ENCODE measurements at places on chromosomes 11 and 22.

DNA sequence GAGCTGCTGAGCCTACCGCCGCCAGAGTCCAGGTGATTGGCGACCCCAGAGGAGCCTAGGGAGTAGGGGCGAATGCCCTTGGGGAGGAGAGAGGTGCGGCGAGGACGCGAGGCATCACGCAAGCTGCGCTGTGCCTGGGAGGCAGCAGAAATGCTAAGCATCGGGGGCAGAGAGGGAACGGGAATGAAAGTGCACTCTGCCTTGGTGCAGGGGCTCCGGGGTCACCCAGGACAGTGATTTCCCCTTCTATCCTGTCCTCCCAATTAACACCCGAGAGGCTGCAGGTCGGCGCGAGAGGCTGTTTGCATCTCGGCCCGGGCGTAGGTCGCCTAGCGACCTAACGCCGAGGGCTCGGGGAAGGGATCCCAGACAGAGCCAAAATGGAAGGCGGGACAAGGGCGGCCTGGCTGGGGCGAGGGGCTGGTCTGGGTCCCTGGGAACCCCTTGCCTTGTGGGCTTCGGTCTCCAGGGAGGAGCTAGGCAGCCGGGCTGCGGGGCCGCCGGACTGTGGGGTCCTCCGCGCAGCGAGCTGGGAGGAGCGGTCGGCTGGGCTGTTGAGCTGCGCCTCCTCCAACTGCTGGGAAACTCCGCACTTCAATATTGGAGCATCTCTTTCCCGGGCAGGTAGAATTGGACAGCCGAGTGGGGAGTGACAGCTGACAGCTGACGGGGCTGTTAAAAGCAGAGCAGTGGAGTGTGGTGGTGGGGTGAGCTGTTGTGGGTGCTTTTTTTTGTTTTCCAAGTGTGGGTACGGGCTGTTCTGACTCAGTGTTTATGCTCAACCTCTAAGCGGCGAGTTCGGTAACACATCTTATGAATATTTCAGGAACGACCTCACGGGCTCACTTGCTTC is 657 bp downstream of the ELMOD1 start:
- no peak for DNase-seq

DNA sequence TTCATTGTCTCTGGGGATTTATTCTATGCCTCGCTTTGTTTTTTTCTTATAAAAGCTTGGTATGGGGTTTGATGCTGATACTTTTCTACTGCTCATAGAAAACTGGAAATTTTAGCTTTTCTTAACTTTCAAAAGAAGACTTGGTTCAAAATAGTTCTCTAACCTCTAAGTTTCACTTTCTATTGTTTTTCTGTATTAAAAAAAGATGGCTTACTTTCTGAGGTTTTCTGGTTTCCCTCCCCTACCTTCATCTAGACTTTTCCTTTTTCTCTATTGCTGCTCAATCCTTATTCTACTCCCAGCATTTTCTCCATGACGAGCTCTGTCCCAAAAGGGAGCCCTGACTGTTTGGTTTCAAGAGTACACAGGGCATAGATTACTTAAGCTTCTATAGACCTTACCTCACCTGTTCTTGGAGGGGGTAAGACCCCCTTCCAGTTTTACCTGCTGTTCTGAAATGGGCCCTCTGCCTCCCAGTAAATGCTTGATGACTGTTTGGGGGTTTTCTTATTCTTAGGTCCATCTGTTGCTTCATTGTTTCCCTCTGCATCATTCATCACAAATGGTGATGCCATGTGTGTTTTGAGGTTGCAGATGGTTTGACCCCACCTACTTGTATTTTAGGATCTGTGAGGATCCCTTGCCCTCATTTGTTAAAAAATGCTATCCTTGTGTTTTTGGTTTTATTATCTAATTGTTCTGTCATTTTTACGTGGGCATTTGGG is 29.5 kb downstream of the DNHD1 start:
- DNase-seq: no peak

DNA sequence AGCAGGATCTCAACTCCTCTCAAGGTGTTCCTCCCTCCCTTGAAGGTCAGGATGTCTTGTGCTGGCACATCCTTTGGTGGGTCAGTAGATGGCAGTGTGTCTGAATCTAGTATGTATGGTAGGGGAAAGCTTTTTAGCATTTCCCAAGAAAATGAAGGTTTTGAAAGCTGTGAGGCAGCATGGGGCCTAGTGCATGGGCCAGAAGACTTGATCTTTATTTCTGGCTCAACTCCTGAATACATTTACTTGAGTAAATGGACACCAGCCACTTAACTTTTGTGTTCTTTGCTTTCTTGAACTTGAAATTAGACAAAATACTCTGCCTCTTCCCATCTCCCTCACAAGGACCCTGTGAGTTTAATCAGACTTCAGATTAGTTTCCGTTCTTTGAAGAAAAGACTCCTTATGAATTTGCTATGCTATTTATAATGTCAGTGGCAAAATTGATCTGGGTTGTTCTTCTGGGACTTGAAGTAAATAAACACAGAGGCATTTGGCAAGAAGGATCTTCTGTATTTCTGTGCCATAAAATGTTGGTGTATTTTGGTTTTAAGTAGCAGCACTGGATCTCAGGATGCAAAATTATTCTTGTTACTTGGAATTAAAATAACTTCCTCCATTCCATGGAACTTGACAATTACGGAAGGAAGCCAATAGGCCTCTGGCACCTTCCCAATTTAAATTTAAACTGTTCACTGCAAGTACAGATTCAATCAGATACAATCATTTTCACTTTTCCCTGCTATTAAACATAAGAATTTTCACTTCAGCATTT is 288.8 kb downstream of the CASP12 start:
- DNase-seq: no peak

DNA sequence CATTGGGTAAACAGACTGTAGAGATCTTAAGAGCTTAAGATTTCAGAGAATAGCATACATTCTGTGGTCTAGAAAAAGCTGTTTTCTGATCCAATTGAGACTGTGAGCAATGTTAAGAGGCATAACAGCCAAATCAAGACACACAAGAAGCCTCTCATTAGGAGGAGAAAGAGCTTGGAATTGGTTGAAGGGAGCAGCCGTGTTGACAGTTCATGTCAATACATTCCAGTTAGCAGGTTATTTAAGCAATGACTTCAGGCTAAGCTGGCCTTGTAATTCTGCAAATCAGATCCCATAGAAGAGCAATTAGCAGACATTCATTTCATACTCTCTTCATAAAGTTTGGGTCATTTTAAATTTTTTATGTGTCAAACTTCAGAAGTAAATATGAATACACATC is 50.9 kb downstream of the ETS1 start:
- DNase-seq: no peak

DNA sequence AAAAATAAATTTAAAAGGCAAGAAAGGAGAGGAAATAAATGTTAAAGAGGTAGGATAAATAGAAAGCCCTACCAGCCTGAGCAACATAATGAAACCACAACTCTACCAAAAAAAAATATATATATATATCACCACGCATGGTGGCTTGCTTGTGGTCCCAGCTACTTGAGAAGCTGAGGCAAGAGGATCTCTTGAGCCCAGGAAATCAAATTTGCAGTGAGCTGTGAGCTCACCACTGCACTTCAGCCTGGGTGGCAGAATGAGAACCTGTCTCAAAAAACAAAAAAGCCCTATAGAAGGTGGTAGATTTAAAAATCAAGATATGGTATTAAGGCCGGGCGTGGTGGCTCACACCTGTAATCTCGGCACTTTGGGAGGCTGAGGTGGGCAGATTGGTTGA is 10.5 kb downstream of the NUCB2 start:
- DNase-seq: no peak

DNA sequence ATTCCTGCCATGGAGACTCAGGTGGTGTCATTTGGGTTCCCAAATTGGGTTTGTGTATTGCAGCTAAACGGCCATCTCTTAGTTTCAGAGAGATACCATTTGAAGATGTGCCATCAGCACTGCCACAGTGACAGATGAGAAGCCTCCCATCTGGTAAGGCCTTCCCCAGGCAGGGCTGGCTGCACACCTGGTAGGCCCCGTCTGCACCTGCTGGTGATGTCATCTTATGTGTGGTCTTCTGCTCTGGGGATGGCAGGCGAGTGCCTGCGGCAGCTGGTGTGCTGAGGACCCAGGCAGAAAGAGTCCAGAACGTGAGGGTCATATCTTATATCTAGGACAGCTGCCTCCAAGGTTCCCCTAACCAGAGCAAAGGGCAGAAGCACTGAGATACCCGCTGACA is 100.6 kb downstream of the CSNK2A3 start:
- DNase-seq: no peak

GRCh38 chr11:104060820-104061219 is 24.4 kb downstream of the DDI1 start:
- no peak for DNase-seq

GRCh38 chr11:105670811-105671210 is 60.9 kb downstream of the GRIA4 start:
- no peak for DNase-seq

DNA sequence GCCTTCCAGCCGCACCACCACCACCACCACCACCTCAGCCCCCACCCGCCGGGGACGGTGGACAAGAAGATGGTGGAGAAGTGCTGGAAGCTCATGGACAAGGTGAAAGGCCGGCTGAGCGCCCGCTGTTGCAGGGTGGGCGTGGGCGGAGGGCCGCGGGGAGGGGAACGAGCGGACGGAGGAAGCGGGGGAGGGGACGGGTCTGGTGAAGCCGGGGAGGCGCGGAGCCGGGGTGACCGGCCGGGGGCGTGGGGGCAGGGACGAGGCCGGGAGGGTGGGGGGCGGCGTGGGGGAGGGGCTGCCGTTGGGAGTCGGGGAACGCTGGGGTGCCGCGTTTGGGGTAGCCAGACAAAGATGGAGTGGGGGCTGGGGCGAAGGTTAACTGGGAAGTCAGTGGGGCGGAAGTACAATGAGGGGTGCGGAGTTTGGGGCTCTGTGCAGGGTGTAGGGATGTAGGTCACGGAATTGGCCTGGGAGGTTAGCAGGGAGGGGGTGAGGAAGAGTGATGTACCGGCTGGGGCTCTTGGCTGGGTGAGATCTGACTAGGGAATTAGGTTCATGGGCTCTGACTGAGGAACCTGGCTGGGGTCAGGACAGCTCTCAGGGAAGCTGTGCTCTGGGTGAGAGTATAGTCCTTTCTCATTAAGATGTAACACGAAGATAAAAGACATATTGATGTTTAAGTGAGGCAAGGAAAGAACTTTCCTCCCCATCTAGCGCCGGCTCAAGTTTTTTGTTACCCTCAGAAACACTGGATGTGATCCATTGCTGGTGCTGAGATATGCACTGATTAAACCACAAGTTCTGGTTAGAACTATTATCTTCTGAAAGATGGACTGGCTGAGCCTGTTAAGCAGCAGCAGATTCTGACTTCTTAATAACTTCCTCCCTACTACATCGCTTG is 624 bp downstream of the CBL start:
- peak; percentile 9 for DNase-seq

GRCh38 chr22:32411402-32411801 is 645 bp downstream of the RTCB start:
- DNase-seq: no peak

- DNase-seq: no peak
These were observed 356.5 kb downstream of the INSC start for GRCh38 chr11:15471048-15471894.

- DNase-seq: no peak
These were observed 26.7 kb downstream of the IGLL1 start for GRCh38 chr22:23553438-23553837.

- no peak for DNase-seq
These were observed 33.3 kb upstream of the NNMT start for GRCh38 chr11:114262681-114263512.

GRCh38 chr11:46967962-46968361 is 31.4 kb downstream of the CSTPP1 start:
- DNase-seq: no peak

GRCh38 chr11:7673724-7674434 is 579 bp upstream of the CYB5R2 start:
- DNase-seq: no peak

GRCh38 chr22:32788904-32789624 is 12.4 kb upstream of the TIMP3 start:
- no peak for DNase-seq

- no peak for DNase-seq
These were observed 70.3 kb upstream of the WNT7B start for GRCh38 chr22:46047226-46047625.

GRCh38 chr11:2909133-2909902 is 19.9 kb downstream of the PHLDA2 start:
- no peak for DNase-seq

DNA sequence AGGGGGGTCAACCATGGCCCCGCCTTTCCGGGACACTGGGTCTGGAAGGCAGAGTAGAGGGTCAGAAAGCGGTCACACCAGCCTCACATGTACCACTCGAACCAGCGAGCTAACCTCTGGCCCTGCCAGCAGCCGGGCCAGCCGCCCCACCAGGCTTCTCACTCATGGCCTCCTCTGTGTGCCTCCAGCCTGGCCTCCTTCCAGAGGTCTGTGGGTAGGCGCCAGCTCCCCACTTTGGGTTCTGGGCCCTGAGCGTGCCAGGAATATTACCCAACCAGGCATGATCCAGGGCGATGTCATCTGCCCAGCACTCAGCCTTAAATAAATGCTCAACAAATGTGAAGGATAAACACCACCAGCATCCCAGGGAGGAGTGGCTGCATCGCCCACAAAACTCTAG is 5.8 kb downstream of the SCUBE1 start:
- no peak for DNase-seq

- no peak for DNase-seq
These were observed 243.6 kb downstream of the NELL1 start for GRCh38 chr11:20912922-20913512.

DNA sequence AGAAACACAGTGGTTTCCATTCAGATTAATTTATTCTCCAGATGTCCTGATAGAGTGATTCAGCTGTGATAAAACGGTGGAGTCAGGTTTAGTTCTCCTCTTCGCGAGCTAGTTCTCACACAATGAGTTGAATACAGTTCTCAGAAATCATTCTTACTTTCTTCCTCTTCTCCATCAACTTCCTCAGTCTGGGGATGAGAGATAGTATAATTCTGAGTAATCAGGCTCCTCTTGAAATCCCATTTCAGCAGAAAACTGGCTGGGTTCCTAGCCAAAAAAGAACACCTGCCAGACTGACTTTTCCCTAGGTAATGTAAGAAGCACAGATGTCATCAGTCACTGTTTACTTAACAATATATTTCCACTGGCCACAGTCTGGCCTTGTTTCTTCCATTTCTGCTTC is 76.7 kb downstream of the SVIP start:
- DNase-seq: no peak

- DNase-seq: no peak
These were observed 469 bp downstream of the ZBED5 start for GRCh38 chr11:10857459-10857708.

GRCh38 chr22:50092342-50092741 is 2.5 kb downstream of the MOV10L1 start:
- no peak for DNase-seq

DNA sequence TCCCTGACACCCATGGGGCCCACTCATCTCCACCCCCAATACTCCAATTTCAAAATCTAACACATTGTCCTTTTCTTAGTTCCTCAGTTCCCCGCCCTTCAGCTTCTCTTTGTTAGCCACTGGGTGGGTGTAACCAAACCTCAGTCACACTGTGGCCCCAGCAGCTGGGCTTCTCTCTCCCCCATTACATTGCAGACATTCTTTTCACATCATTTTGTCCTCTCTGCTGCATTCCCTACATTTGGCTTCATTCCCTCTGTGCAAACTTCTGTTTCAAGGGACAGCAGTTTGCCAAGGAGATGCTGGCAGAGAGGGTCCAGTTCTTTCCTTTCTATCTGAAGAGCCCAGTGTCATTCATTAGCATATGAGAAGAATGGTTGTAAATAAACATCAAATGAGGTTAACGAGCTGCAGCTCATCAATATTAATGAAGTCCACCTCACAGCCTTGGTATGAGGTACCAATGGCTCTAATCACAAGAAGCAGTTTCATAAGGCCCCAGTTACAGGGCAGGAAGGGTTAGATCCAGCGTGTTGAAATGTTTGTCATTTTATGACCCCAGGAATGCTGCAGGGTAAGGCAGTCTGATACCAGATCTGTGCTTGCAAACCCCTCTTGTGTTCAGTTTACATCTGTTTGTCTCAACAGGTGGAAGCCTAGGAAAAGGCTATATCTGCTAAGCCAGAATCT is 72.3 kb downstream of the ARFGAP2 start:
- no peak for DNase-seq

Measured in stimulated activated CD4-positive, alpha-beta T cell treated with anti-CD3 and anti-CD28 coated beads, Interleukin-15, amount 100 ng/mL, for 1 hour (primary cell).